ENCODE measurements at places on chromosomes 11 and 22. TPM values are rescaled to one million over a fixed set of nuclear protein-coding genes. Genes with fewer than 3 reads are reported as not detected.

DNA sequence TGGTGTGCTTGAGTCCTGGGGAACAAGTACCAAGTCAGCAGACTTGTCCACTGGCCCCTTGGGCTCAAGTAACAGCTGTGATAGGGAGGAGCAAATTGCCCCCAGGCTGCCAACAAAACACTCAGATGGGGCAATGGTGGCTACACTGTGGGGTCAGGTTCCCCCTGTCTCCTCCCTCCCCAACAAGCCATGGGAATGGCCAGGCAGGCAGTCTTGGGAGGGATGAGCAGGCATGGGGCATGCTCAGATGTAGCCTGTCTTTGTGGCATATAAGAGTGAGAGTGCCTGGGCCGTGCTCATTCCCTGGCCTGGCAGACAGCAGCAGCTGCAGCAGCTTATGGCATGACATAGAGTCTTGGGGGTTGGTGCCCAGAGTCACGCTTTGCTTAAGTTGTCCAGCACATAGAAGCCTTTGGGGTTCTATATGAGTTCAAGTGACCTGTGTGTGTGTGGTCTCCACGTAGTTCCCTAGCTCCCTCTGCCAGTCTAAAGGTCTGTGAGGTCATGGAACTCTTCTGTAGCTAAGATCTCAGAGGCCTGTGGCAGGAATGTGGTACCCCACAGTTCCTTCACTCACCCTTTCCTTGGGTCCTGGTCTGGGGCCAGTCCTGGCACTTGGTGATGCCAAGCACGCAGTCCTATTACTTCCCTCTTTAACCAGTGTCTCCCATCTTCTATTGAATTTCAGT, 44.7 kb downstream of the BIRC2 start:
- DNase-seq: no peak

The RGL4 gene
- not detected for total RNA-seq

The C11orf98 gene
- 73.6 TPM for total RNA-seq

GRCh38 chr11:65435411-65435931, 12.9 kb downstream of the NEAT1 start:
- DNase-seq: no peak

The PGA4 gene
- total RNA-seq: not detected
